ENCODE measurements at places on chromosomes 1 and 21.

- no peak for DNase-seq
Observed at GRCh38 chr21:25081096-25081495, 526.2 kb downstream of the MRPL39 start.

DNA sequence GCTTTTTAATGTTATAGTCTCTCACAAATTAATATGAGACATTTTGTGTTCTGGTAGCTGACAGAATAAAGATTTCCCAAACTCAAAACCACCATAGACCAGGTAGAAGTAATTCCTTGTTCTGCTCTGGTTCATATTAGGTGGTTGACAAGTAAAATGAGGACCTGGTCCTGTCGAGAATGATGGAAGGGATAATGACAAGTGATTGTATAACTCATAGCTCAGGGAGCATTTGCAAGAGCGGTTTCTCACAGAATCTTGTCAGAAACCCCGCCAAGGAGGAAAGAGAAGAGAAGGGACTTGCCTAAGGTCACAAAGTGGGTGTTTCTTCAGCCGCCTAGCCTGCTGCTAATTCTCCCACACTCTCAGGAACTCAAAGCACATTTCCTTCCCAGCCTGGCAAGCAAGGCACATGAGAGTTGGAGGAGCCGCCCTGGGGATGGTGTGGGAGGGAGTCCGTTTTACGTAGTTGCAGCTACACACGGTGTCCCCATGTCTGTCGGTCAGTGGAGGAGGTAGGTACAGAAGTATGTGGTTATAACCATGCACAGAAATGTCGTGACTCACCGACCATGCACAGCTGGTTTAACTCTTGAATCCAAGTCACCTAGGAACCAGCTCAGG lies 46.5 kb downstream of the SAMD13 start:
- DNase-seq = no peak

GRCh38 chr1:177356674-177357435 lies 186.1 kb downstream of the BRINP2 start:
- DNase-seq = no peak

DNA sequence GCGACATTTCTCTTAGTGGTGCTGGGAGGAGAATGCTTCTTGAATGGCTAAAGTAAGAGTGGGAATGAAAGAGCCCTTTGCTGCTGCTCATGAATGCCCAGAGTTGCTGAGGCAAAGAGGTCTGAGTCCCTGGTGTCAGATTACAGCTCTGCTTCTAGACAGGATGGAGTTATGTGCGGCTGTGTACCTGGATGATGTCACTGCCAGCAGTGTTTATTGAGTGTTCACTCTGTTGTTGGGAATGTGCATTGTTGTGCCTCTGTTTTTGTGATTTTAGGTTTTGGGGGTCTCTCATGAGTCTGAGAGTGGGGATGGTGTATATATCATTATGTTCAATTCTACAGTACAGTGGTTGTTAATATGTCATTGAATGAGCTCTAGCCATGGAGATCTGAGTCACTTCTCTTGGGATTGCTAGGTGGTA lies 2.7 kb downstream of the CDC14A start:
- peak; percentile 74 for DNase-seq

DNA sequence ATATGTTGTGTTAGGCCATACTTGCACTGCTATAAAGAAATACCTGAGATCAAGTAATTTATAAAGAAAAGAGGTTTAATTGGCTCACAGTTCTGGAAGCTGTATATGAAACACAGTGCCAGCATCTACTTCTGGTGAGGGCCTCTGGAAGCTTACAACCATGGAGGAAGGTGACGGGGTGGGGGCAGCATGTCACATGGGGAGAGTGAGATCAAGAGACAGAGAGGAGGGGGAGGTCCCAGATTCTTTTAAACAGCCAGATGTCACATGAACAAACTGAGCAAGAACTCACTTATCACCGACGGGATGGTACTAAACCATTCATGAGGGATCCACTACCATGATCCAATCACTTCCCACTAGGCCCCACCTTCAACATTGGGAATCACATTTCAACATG lies 42.6 kb downstream of the TESK2 start:
- no peak for DNase-seq

- DNase-seq = no peak
Observed at GRCh38 chr1:156823210-156823790, 6.7 kb upstream of the SH2D2A start.

- DNase-seq = peak; percentile 34
Observed at GRCh38 chr21:34974162-34974981, 74.7 kb downstream of the RUNX1 start.

DNA sequence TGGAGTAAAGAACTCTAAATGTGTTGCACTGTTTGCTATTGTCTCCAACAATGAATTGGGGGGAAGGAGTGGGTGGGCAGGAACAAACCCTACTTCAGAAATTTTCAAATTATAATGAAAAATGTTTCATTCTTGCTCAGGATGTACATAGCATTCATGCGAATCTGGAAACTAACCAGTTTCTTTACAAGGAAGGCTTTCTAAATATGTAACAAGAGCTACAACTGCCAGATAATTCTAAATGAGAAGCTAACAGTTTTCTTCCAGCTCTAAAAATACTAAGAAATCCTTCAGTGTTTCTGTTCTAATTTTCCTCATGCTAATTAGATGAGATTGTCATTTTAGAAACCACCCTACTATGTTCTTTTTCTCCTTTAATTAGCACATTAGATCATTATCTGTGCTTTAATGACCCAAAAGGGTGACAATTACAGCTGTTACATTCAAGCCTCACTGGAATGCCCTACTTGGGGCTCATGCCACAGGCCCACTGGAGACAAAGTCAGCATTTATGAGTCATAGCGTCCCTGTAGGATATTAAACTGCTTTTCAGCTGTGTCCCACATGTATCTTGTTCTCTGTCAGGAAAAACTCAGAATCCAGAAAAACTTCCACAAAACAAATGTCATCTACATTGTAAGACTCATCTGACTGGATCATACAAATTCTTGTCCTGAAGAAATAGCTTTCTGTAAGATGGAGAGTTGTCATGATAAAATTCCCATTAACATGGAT lies 804.6 kb upstream of the CXADR start:
- no peak for DNase-seq

DNA sequence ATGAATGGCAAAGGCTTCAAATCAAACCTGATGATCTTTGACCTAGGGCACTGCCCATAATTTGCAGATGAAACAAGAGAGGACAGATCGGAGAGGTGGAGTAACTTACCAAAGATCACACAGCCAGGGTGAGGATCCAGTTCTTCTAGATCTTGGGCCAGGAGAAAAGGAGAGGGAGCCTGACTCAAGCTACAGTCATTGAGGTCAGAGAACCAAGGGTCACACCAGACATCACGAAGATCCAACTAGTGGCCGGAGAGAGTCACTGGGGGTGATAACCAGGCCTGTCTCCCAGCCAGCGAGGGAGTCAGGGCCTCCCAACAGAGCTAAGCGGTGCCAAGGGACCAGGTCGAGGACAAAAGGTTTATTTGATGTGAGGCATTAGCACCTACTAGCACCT lies 115.0 kb downstream of the RIPK4 start:
- no peak for DNase-seq

DNA sequence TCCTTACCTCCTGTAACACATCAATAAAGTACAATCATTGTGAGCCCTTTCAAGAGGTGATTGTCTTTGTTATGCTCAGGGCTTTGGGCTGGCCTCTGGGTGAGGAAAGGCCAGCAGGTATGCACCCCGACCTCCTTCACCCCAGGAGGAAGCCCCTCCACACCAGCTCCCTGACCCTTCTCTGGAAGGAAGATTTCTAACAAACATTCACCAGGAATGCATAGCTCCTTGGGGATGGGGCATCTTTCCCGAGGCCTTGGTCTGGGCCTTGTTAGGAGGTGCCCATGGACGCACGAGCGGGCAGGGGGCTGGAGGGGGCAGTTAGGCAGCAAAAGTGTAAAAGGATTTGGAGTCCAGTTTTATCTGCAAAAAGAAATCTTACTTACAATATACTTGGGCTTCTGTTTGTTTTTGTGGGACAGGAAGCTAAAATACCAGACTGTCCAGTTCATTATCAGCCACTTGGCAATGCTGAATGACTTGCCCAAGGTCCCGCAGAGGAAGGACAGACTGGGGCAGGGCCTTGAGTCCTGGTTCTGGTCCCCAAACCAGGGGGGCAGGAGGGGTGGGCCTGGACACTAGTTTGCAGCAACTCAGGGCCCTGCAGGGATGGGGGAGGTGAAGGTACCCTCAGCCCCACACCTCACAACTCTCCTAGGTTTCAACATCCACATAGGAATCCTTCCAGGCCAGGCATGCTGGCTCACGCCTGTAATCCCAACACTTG lies 10.1 kb downstream of the ZC3H12A start:
- no peak for DNase-seq

- DNase-seq = no peak
Observed at GRCh38 chr1:66335125-66335524, 198.8 kb upstream of the SGIP1 start.

GRCh38 chr1:113854234-113854633 lies 17.3 kb downstream of the PTPN22 start:
- no peak for DNase-seq

DNA sequence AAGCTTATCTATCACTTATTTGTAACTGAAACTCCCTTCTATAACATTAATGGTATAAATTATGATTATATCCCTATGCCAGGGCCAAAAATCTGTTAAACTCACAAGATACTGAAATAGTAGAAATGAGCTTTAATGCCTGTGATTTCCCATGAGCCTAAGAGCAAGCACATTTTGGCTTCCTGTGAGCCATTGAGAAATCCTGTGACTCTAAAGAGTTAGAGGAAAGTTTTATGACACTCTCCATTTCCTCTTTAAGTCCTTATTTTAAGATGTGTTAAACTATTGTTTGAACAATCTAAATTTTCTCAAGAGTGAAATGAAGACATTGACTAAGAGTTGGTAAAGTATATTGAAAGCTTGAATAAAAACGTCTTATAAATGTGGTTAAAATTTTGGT lies 45.6 kb downstream of the SUCO start:
- DNase-seq = no peak

- no peak for DNase-seq
Observed at GRCh38 chr21:29523646-29524045, 224.9 kb downstream of the BACH1 start.

- no peak for DNase-seq
Observed at GRCh38 chr1:219498666-219499065, 114.2 kb downstream of the ZC3H11B start.

DNA sequence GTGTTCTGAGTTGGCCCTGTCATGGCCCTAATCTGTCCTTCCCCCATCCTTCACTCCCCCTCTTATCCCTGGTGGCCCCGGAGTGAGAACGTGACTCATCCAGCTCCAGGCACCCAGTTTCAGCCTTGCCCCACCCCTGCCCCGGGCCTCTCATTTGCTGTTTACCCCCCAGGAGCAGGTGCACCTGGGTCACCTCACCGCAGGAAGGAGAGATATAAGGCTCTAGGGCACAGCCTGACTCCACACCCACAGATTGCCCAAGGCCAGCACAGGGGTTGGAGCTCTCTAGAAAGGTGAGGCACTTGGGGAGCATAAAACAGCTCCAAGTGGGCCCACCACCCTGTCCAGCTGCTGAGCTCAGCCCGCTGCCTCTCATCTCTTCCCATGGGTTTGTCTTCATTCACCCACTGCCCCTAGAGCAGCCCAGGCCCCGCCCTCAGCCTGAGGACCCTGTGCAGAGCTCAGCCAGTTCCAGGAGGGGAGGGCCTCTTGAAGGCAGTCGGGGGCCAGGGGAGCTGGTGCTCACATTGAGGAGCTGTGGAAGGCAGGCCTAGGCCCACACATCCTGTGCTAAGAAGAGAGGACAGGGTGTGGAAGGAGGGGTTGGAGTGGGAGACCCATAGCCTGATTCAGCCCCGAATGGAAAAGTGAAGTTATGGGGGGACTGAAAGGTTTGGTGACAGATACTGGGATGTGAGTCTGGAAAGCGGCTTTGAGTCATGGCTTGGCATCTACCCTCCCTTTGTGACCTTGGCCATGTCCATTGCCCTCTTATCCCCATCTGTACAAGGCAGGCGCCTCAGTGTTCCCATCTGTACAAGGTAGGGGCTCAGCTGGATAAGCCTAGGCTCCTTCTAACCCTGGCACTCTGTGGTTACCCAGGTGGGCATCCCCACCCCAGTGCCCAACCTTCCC lies 16.1 kb upstream of the GPR37L1 start:
- DNase-seq = peak; percentile 88

DNA sequence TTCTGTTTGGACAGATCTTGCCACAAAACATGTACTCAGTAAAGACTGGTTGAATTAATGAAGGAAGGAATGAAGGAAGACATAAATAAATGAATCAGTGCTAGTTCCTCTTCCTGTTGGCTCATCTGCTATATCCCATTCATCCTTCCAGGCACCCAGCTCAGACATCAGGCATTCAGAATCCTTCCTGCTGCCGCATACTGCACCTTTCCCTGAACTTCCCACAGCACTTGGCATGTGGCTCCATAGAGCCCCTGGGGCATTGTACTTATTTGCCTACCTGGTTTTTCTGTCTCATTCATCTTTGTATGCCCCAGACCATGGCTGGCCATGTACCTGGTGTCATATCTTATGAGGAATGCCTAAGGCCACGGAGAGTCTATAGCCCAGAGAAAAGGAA lies 34.4 kb upstream of the ZNF648 start:
- DNase-seq = no peak

DNA sequence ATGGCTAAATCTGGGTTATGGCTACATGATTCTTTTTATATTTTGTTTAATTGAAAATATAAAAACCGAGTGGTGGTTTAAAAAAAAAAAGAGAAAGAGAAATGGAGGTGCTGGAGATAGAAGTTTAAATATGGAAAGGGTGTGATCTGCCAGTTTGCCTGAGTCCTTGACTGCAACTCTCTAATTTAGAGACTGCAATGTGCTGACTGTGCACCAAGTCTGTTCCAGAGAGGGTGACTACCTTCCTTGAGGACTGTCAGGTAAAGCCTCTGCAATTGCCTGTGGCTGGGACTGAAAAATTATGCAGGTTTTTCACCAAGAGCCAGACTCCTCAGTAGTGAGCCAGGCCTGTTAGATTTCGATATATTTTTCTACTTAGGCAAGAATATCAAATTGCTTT lies 1326.3 kb downstream of the BRINP3 start:
- no peak for DNase-seq

All from hepatocyte (in vitro differentiated cells).